Astrocyte of the cerebellum (primary cell): ENCODE measurements at places on chromosomes 4 and X.

DNA sequence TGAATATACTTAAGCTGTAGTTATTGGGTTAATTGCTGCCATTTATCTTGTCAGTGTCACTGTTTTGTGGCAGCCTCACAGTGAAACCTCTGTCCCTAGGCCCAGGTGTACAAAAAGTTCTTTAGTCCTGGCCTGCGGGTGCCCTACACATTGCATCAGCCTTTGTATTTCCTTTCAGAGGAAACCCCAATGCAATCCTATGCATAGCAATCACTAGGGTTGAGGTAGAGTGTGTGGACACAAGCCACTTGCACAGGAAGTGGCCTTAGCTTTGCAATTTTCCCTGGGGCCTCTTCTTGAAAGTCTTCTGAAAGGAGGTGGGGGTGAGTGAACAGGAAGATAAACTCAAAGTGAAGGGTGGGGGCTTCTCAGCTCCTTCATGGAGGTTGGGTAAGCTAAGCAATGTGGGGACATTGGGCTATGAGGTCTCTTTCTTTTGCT is 27.8 kb downstream of the VSIG4 start:
- no peak for DNase-seq

DNA sequence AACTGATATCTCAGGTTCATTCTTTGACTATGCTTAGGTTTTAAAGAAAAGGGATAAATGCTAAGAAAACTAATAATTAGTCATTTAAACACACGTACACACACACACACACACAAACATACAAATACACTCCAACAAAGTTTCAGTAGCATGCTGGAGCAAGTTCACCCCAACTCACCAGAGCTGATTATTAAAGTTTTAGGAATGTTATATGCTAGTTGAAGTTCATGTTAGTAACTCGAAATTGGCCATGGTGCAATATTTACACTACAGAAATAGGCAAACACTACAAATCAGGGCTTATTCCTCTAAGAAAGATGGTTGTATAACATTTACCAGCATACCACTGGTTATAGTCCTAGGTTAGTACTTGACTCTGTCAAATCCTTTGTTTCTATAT is 384.0 kb upstream of the DIPK2B start:
- DNase-seq = no peak

DNA sequence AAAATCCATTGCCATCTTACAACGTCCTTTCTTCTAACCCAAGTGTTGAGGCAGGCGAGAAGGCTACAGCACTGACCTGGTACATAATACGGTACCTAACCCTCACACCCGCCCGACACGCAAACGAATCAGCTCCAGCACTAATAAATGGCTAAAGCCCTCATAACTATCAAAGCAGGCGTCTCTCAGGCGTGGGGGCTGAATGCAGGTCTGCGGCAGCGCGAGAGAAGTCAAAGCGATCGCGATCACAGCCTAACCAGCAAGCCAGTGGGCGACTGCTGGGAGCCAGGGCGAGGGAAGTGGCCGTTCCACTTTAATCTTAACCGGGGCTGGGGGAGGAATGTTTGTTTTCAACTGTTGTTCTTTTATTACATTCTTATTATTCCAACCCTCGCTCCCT is 1.5 kb downstream of the CDX4 start:
- no peak for DNase-seq

- no peak for DNase-seq
Observed at GRCh38 chr4:36509845-36510244, 228.4 kb downstream of the DTHD1 start.

DNA sequence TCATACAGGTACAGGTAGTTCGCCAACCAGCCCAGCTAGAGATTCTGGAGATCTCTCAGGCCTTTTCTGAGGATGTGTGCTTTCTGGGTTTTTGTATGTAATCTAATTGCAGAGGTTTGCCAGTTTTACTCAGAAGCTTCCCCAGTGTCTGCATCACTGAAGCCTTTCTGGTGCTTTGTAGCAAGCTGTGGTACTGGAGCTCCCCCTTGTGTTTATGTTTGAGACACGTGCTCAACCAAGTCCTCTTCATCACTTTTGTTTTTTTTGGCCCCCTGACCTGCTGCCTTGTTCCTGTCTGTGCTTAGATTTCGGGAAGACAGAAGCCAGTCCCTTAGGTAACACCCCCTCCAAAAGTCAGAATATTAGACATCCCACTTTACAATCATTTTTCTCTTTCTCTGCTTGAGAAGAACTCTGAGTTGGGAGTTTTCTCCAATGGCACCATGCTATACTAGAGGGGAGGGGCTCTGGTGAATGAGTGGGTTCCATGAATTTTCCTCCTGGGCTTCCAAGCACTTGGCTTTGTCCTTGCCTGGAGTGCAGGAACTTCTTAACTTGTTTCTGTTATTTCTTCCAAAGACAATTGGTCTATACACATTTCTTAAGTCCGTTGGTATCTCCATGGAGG is 128.4 kb upstream of the TBC1D9 start:
- peak; percentile 68 for DNase-seq

DNA sequence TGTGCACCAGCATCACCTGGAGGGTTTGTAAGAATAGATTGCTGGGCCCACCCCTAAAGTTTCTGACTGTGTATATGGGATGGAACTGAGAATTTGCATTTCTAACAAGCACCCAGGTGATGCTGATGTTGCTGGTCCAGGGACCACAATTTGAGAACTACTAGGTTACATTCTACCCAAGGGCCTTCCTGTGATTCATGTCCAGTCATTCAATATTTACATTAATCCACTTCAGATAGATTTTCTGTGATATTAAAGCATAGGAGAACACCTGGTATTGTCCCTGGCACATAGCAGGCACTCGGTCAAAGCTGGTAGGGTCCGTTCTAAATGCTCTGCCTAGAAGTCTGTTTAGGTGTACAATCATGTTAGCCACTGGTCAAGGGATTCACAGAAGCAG is 19.5 kb upstream of the XPNPEP2 start:
- no peak for DNase-seq

DNA sequence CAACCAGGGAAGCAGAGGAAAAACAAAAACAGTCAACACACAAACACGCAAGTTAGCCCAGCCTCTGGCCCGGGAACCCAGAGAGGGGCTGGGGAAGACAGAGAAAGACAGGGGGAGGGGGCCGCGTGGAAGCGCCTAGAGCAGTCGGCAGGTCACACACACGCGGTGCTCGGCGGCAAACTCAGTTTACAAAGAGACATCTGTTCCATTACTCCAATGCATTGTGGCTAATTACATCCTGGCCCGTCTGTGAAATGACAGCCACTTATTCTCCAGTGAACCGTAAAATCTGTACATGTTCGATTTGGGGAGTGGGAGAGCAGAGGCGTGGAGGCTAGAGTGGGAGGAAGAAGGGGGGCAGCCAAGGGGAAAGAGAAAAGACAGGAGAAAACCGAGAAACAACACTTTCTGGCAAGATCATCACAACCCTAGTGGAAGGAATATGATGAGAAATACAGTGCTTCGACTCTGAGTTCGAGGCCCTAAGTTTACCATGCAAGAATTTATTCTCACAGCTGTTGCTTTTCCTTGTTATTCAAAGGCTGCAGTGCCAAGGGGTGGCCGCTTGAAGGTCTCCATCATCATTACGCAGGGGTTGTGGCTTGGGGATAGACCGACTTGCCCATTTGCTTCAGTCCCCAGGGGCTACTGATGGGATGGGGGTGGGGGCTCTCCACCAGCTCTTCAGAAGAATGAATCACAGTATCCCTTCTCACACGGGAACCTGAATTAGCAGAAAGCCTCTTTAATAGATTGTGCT is 167.7 kb downstream of the MGST2 start:
- no peak for DNase-seq

- DNase-seq = peak; percentile 20
Observed at GRCh38 chr4:77593101-77593500, 12.5 kb upstream of the CXCL13 start.

GRCh38 chrX:118254611-118255010 is 91.3 kb upstream of the WDR44 start:
- DNase-seq = peak; percentile 18

- peak; percentile 50 for DNase-seq
Observed at GRCh38 chr4:155960522-155960921, 6.9 kb upstream of the CTSO start.

GRCh38 chrX:134734466-134734952 is 76.2 kb upstream of the PLAC1 start:
- DNase-seq = peak; percentile 8

GRCh38 chr4:134024251-134024650 is 177.3 kb downstream of the PABPC4L start:
- DNase-seq = peak; percentile 1

DNA sequence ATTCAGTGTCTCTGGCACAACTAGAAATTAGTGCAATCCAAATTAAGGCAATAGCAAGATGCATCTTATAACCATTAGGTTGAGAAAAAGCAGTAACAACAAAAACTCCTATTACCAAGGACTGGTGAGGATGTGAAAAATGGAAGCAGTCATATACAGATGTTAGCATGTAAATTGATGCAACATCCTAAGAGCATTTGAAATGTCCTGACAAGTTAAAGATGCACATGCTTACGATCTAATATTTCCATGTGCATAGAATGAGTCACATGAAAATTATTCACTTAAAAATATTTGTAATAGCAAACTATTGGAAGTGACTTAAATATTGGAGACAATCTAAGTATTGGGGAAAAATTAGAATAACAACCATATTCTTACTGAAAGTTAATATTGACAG is 163.0 kb downstream of the FAM13A start:
- DNase-seq = no peak

GRCh38 chr4:72779241-72779640 is 210.2 kb upstream of the ADAMTS3 start:
- peak; percentile 68 for DNase-seq

GRCh38 chr4:16437836-16438235 is 211.6 kb upstream of the TAPT1 start:
- DNase-seq = no peak

DNA sequence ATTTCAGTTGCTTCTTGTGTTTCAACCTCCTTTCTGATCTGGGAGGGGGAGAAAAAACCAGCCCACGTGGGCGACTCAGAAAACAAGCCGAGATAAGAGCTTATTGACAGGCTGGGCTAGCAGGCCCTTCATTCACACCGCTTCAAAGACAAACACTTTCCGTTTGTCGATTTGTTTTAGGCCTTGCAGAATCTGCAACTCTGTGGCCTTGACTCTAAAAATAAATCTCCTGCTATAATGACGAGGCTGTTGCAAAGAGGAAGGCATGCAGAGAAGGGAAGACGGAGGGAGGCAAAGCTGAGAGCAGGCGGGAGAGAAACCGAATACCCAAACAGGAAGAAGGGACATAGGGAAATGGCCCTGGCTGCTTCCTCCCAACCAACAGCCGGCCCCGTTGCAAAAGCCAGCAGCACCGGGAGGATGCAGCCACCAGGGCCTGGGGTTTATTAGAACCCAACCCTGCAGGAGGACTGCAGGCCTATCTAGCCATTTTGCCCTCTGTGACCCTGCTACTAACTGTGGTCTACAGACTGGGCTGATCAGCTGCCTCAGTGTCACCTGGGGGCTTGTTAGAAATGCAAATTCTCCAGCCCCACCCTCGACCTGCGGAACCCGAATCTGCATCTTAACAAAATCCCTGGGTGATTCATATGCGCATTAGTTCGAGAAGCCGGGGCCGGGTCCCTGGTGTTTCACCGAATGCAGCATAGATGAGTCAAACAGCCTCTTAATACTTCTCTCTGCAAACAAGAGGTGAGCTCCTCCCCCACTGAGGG is 325.5 kb downstream of the BCOR start:
- no peak for DNase-seq

GRCh38 chr4:93994175-93994994 is 165.8 kb downstream of the ATOH1 start:
- no peak for DNase-seq

DNA sequence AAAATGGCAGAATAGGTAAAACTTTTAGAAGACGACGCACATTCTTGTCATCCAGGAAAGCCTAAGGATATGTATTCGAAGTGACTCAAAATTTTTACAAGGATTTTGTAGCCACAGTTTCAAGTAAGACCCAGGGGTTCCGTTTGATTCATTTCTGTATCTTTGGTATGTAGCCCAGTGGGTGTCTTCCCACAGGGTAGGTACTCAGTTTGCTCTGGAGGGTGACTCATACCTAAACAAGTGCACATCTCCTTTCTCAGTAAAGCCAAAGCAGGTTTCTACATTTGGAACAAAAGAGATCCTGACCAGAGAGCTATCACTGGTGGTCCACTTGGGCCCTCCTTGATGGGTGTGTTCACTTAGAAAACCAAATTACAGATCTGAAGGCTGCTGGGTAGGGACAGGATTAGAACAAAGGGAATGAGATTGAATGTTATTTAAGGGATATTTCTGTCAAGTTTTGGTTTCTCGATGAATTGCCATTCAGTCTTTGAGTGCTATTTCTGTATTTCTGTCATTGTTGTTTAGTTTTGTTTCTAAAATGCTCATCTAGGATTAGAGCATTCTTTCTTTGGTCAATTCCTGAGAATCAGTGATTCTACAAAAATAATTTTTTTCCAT is 56.1 kb downstream of the PLS3 start:
- peak; percentile 81 for DNase-seq

- DNase-seq = no peak
Observed at GRCh38 chr4:62676962-62677361, 1476.8 kb downstream of the ADGRL3 start.

DNA sequence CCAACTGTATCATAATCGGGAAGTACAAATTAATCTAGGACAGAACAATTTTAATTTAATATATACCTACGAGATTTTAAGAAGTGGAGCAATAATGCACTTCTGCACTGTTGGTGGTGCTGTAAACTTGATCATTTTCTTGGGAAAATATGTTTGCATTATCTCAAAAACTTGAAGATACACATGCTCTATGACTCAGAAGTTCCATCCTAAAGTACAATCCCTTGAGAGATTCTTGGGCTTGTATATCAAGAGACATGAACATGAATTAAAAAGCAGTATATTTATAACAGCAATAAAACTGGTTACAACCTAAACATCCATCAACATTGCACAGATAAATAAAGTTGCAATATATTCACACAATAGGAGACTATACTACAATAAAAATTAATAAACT is 168.8 kb downstream of the CLCN4 start:
- no peak for DNase-seq

GRCh38 chr4:126242679-126243390 is 928.1 kb downstream of the FAT4 start:
- no peak for DNase-seq

DNA sequence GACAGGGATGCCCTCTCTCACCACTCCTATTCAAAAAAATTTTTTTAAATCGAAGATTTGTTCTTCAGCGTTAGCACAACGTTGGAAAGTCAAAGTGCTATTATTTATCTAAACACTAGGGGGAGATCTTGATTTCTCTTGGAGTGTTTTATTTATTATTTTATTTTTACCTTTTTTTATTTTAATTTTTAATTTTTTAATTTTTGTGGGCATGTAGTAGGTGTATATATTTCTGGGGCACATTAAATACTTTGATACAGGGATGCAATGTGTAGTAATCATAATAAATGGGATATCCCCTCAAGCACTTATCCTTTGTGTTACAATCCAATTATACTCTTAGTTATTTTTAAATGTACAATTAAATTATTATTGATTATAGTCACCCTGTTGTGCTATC is 37.4 kb upstream of the SLC10A4 start:
- DNase-seq = no peak

DNA sequence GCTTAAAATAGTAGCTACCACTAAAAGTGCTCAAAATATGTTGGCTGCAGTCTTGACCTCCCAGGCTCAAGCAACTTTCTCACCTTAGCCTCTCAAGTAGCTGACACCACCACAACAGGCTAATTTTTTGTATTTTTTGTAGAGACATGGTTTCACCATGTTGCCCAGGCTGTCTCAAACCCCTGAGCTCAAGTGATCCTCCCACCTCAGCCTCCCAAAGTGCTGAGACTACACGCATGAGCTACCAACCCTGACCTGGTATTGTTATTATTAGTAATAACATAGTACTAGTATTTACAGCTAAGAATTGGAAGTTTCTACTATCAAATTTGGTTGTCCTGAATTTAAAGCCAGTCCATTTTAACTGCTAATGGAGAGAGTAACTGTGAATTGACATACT is 18.0 kb downstream of the STAP1 start:
- DNase-seq = no peak
